GM18507 (cell line): ENCODE measurements at places on chromosomes 12 and 14.

- no peak for DNase-seq
These were observed 173.5 kb downstream of the SLC41A2 start for GRCh38 chr12:104784592-104784991.

DNA sequence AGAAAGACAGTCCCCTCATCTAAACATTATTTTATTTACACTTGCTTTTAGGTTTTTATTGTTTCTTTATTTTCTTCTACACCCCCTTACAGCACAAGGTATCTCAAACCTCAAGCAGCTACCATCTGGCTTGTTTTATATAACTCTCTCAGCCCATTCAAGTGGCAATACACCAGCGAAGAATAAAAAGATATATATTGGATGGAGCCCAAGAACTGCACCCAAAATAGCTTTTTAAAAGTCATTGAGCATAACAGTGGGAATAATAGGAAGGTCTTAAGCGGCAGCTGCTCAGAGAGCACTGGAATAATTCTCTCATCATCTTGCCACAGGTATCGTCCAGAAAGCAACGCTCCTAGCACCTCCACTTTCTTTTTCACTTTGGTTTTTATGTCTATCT, 322.5 kb downstream of the SYT1 start:
- DNase-seq, result no peak

DNA sequence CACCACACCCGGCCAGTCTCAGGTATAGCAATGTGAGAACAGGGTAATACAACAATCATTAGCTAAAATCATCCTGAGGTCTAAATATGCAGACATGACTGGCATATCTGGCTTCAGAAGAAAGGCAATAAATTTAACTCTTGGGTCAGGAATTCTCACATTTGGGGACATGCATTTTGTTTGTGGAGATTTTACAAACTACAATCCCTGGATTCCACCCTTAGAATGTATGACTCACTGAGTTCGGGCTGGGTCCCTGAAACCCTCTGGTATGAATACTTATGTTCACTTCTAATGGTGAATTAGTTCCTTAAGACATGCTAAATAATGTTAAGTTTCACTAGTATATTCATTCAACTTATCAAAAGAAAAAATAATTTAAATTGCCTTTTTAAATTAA, 98.9 kb upstream of the HMGA2 start:
- no peak for DNase-seq

- no peak for DNase-seq
These were observed 1.8 kb downstream of the KRR1 start for GRCh38 chr12:75509621-75510020.

DNA sequence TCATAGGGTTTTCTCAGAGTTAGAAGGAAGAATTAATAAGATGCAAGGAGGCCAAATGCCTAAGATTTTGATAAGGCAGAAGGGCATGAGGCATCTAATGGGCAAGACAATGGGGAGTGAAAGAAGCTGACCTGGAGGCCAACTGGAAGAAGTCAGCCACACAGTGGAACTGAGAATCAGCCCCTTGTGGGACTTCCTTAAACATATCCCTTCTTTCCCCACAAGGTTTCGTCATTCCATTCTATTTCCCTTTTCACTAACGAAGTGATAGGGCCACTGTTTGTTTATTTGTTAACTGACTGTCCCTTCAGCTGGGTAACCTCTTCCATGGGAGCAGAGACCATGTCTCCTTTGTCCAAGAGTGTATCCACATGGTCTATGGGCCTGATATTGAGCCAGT, 86.2 kb downstream of the HELB start:
- DNase-seq, result no peak
